NCI-H510A (cell line): ENCODE measurements at places on chromosomes 6 and 20.

GRCh38 chr6:74574794-74575193 lies 631.1 kb downstream of the COL12A1 start:
- DNase-seq, result peak; percentile 4

- no peak for DNase-seq
Observed at GRCh38 chr20:63315240-63315689, 22.3 kb downstream of the COL20A1 start.

DNA sequence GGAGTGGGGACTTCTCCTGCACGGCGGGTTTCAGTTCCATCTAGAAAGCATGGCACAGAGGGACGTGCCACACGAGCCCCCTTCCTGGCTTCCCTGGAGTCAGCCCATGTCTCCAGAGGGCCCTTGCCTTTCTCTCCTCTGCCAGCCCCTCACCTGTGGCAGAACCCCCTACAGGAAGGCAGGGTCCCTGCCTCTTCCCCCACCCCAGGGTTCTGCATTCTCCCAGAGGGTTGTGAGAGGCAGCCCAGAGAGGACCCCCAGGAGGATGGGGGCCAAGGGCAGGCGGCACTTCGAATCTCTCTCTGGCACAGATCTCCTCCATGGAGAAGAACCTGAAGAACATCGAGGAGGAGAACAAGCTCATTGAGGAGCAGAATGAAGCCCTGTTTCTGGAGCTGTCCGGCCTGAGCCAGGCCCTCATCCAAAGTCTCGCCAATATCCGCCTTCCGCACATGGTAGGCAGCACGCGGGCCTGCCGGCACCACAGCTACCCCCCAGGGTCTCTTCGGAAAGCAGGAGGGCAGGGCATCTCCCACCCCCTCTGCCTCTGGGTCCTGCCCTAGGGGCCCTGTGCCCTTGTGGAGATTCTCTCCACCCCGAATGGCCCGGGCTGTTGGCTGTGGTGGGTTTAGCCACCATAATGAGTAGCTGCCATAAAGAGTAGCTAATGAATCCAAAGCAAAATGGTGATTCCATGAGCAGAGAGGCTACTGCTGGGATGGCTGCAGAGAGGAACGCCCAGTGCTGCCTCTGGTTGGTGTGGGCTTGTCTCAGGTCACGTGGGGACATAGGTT lies 15.9 kb upstream of the PCMTD2 start:
- no peak for DNase-seq

DNA sequence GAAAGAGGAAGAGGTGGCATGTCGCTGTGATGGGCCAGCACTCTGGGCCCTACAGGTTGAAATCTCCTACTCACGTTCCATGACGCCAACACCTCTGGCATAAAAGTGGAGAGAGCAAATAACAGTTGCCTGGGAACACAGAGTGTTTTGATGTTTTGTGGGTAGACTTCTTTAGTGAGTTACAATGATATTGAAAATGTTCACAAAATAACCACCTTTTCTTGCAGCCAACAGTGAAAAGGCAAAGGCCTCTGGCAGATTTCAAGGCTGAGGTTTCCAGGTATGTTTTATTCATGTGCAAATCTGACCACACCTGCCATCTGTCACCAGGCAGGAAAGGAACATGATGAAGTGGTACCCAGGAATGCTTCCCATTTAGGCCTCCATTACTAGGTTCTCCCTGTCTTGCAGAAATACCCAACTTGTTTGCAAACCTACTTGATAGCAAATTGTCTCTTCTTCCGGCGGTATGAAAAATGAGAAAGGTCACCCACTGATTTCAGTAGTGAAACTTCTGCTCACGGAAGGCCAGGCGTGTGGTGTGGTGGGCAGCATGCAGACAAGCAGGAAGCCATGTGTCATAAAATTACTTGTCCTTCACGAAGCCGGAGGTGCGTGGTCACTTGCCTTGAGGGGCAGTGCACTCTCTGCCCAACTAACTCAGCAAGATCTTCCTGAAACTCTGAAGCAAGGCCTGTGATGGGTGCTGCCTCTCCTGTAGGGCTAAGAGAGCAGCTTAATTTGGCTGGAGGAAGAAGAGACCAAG lies 299.1 kb upstream of the PRDM1 start:
- DNase-seq, result no peak

GRCh38 chr6:74057326-74057725 lies 361.3 kb downstream of the CD109 start:
- DNase-seq, result no peak

DNA sequence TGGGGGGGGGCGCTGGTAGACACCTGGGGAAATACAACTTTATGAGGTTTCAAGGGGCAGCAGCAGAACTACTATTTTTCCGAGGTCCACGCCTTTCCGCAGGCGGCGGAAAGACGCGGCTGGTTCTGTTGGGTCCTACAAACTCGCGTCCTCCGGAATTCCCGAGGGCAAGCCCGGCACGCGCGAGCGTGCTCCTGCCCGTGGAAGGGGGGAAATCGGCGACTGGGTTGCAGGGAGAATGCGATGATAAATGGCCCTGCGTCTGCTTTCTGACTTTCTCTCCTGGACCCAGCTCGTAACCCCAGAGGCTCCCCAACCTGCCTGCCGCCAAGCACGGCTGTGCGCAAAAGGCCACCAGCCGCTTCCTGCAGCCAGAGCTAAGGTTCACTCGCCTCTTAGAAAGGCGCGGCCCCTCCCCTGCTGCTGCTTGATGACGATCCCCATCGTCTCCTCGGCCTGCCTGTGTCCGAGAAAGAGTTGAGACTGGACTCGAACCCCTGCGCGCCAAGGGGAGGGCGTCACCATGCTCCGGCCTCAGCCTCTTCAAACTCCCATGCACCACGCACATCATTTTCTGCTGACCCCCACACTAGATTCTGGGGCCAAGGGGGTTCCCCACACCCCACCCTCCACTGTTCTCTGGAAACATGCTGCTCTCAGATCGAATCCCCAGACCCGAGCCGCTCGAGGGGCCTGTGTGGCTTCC lies 6.7 kb downstream of the FOXA2 start:
- no peak for DNase-seq

GRCh38 chr20:36199345-36200257 lies 36.7 kb upstream of the AAR2 start:
- DNase-seq, result no peak

DNA sequence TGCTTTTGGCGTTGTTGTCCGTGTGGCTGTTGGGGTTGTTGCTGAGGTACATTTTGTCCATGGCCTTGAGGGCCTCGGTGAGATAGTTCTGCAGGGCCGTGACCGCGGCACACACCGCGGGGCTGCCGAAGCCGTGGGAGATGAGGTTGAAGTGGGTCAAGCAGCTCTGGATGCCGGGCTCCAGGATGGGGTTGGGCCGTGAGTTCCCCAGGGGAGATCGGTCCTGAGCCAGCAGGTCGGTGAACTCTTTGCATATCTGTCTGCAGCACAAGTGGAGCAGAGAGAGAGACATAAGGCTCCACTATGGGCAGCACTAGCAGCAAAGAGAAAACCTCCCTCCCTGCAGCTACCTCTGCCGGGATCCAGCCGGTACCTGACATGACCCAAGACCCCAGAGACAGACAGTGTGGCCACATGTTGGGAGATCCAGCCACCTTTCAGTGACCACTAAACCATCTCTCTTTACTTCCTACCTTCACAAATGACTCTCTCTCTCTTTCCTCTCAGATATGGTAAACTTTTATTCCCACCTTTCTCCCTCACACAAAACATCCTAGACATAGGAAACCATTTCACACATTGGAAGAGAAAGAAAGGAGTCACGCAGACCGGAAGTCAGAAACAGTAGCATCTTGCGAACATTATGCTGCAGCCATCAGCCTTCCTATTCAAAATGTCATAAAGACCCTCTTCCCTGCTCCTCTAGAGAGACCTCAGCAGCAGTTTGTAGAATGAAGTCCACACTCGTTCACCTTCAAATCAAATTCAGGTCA lies 16.2 kb downstream of the TFAP2A start:
- no peak for DNase-seq

DNA sequence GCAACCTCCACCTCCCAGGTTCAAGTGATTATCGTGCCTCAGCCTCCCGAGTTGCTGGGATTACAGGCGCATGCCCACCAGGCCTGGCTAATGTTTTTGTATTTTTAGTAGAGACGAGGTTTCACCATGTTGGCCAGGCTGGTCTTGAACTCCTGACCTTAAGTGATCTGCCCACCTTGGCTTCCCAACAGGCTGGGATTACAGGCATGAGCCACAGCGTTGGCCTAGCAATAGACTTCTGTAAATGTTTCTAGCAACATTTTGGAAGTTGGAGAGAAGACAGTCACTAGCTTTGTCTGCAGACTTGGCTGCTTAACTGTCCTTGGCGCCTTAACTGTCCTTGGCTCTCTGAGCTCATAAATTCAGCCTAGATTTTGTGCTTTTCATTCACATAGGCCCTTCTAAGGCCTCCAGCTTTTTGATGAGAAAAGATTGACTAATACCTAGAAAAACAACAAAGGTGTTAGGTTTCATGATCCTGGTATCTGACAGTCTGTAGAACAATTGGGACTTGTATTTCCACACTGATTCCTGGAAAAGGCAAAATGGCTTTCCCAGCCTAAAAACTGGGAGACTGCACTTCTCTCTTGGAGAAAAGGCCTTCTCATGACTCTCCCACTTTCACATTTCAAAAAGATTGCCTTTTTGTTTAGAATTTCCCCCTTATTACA lies 49.7 kb downstream of the OR2B2 start:
- DNase-seq, result no peak

DNA sequence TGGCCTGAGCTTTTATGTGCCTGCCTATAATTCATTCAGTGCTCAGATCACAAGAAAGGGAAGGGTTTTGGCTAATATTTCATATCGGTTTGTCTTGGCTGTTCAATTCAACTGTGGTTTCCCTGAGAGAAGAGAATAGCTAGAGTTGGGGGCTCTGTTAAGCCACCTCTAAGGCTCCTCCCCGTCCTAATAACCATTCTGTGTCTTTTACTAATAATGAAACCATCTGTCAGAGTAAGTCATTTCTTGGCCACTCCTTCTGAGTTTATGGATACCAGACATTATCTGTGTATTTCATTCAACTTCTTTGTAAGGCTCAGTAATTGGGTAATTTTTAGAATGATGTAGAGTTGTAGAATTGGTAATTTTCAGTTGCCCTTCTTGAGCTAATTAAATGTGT lies 5.2 kb downstream of the STX11 start:
- DNase-seq, result no peak

GRCh38 chr6:214428-214827 lies 77.9 kb upstream of the DUSP22 start:
- no peak for DNase-seq

DNA sequence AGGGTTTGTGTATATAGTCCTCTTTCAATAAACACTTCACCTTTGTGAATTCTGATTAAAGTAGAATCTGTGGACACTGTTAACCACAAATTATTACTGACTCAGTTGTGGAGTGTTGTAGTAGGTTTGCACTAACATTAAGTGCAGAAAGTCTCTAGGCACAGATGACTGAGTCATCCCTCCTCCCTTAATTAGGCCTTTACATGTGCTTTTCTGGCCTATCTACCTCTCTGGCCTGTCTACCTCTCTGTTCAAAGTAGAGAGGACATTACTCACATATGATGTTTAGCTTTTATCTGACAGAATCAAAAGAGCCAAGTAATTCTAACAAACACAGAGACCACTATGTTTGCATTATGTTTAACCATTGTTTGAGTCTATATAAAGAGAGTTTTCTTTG lies 783.0 kb downstream of the TENT5A start:
- no peak for DNase-seq

- no peak for DNase-seq
Observed at GRCh38 chr6:135323202-135323668, 142.1 kb downstream of the MYB start.

DNA sequence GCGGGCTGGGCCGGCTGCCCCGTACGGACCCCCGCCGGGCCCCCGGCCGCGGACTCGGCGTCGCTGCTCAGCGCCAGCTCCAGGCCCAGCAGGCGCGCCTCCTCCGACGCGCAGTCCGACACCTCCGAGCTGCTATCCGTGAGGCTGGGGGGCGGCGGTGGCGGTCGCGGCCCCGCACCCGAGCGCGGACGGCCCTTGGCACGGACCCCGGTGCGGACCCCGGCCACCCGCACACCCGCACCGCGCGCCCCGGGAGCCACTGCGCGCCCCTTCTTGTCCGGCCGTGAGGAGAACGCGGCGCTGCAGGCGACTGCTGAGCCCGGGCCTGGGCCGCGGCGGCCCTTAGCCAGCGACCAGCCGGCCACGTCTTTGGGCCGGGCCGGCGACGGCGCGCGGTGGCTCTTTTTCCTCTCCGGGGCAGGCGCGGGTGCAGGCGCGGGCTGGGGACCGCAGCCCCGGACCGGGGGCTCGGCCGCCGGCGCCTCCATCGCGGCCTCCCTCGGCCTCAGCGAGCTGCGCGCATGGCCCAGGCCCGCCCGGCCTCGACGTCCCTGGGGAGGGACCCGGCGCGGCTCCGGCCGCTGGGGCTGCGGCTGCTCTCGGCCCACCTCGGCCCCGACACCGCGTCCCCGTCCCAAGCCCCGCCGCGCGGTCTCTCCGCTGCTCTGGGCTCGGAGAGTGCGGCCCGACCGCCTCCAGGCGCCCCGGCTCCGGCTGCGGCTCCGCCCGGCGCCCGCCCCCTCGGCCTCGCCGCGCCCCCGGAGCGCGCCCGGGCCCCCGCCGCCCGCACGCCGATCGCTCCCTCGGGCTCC lies 12.9 kb upstream of the TLDC2 start:
- DNase-seq, result no peak

GRCh38 chr6:44772838-44773237 lies 385.3 kb downstream of the CDC5L start:
- no peak for DNase-seq
